ENCODE measurements at places on chromosomes 3 and 15. TPM values are rescaled to one million over a fixed set of nuclear protein-coding genes. Genes with fewer than 3 reads are reported as not detected.

Gene DNASE1L3
- total RNA-seq: not detected

Gene GFM1
- 48.3 TPM for total RNA-seq

Gene GNAT1
- not detected for total RNA-seq

Gene CKMT1B
- 2.2 TPM for total RNA-seq

Gene SYNPR
- not detected for total RNA-seq

Gene FSD2
- total RNA-seq: 0.13 TPM

Gene FILIP1L
- 0.16 TPM for total RNA-seq

Gene ROPN1
- not detected for total RNA-seq

Gene CCRL2
- total RNA-seq: not detected

Gene JMJD7
- 2.8 TPM for total RNA-seq

Gene LRRC31
- not detected for total RNA-seq

Gene ACSBG1
- total RNA-seq: 0.24 TPM

Gene VWA5B2
- 0.38 TPM for total RNA-seq
